CD4-positive, alpha-beta T cell treated with Interleukin-10 for 1 hour (primary cell): ENCODE measurements at places on chromosomes 7 and 10.
A peak's percentile ranks its signal among the peaks of the same experiment; 100 is the strongest.

DNA sequence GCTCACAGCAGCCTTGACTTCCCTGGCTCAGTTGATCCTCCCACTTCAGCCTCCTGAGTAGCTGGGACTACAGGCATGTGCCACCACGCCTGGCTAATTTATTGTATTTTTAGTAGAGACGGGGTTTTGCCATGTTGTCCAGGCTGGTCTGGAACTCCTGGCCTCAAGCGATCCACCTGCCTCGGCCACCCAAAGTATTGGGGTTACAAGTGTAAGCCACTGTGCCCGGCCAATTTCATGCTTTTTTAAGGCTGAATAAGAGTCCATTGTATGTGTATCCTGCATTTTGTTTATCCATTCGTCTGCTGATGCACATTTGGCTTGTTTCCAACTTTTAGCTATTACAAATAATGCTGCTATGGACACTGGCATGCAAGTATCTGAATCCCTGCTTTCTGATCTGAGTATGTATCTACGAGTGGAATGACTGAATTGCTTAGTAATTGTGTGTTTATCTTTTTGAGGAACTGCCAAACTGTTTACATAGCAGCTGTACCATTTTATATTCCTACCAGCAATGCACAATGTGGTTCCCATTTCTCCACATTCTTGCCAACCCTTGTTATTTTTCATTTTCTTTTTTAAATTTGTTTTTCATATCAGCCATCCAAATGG, 37.3 kb upstream of the TPST1 start:
- DNase-seq, result no peak

GRCh38 chr10:110368556-110368955, 63.8 kb upstream of the SMNDC1 start:
- DNase-seq, result no peak

- DNase-seq, result no peak
Measured at GRCh38 chr7:93758631-93759030, 131.9 kb downstream of the TFPI2 start.

GRCh38 chr10:7263616-7264015, 147.2 kb downstream of the SFMBT2 start:
- DNase-seq, result no peak

DNA sequence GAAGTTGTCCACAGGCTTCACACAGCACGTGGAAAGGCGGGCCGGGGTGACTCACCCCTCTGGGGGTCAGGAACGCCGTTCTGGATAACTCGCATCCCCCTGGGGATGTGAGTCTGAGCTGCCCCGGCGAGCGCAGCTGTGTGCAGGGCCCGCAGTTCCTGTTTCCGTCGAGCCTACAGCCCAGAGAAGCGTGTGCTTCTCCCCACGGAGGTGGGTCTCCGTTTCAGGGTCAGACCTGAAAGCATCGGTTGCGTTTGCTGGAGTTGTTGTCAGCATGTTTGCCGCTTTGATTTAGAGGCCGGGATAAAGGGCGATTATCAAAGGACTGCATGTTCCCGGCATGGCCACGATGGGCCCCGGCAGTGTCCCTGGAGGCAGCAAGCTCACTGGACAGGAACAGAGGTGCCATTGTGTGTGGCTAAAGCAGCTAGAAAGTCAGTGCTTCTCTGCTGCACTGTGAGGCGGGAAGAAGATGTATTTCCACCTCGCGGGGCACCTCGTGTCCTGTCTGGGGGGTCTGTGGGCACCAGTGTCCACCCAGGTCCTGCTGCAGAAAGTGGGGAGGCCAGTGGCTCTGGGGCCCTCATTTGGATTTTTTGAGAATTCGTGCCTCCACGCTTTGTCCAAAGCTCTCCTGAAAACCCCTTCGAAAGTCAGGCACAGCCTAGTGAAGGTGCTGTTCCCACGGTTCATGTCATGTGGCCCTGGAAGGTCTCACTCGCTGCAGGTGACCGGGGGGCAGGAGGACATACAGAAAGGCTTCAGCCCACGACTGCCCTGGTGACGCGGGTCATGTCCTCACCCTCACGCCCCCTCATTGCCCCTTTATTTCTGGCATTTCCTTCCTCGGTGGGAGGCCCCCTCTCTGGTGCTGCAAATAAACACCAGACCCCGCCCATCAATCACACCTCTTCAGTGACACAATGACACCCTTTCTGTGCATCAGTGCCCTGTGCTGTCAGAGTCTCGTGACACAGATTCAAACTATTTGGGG, 27.4 kb upstream of the GDI2 start:
- DNase-seq, result no peak

- DNase-seq, result no peak
Measured at GRCh38 chr10:86258499-86258898, 108.1 kb downstream of the GRID1 start.

GRCh38 chr7:125636320-125636962, 706.8 kb upstream of the POT1 start:
- DNase-seq, result no peak

- no peak for DNase-seq
Measured at GRCh38 chr10:21722209-21722608, 188.2 kb downstream of the MLLT10 start.

GRCh38 chr7:141073173-141073640, 657 bp upstream of the TMEM178B start:
- peak; percentile 16 for DNase-seq

GRCh38 chr7:76343294-76343930, 15.4 kb downstream of the YWHAG start:
- DNase-seq, result no peak

GRCh38 chr10:13340068-13340467, 8.0 kb downstream of the SEPHS1 start:
- DNase-seq, result no peak

DNA sequence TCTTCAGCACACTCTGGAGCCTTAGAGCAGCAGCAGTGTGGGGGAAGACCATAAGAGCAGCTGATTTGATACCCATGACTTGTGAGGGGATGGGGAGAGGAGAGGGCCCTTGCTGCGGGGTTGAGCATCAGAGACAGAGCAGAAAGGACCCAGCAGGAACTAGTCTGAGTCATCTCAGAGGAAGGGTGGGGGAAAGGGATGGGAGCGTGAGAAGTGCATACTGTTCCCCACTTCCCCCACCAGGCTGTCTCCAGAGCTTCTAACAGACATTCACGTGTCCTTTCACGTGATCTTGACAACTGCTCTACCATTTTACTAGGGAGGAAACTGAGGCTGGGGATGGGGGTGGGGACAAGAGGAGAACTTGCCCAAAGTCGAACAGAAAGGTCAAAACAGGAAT, 38.7 kb downstream of the FAM241B start:
- DNase-seq, result no peak

GRCh38 chr7:2853147-2853546, 9.0 kb upstream of the GNA12 start:
- DNase-seq, result no peak

- DNase-seq, result no peak
Measured at GRCh38 chr7:4873071-4873944, 10.2 kb downstream of the RADIL start.

- no peak for DNase-seq
Measured at GRCh38 chr10:51321980-51322379, 247.7 kb downstream of the PRKG1 start.

GRCh38 chr7:82443547-82444219, at the start of gene CACNA2D1:
Gene CACNA2D1 (minus strand): TSS chr7:82443777.
- DNase-seq, result no peak

GRCh38 chr10:93065675-93066543, 5.3 kb downstream of the CYP26C1 start:
- DNase-seq, result no peak

DNA sequence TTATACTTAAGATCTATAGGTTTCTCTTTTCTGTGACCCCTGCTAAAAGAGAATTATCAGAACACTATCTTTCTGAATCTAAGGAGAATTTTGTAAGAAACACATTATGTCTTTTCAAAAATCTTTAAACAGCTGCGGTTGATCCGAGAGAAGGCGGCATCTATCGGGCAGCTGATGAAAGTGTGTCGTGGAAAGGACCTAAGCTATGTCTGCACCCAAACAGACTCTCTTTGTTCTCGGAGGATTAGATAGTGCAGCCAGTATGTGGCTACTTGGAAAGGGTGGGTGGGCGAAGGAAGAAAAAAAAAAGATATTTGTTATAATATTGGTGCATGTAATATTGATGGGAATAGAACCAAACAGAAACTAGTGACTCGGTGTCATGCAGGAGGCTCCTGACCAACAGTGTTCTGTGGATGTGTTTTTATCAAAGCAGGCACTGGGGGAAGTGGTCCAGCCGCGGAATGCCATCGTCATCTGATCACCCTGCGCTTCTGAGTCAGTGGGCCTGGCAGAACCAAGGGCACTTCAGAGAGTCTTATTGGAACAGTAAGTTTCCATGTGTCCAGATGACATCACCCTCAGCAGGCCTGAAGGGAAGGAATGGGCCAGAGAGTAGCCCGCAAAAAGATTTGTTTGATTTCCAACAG, 509.7 kb upstream of the AKR1E2 start:
- DNase-seq, result no peak

DNA sequence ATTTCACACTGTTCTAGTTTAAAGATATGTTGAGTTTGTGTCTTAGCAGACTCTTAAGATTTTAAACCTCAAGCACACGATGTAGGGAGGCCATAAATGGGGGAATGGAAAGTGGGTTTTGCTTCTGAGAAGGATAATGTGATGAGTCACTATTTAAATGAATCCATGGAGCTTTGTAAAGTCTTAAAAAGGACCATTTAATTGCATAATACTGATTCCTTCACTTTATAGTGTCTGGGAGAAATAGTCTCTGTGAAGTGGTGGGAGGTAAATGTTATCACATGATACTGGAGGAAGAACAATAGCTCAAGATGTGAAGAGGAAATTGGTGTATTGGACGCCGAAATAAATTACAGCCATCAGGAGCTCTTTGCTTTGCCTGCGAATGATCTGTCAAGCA, 84.0 kb upstream of the MYO3A start:
- DNase-seq, result no peak

- DNase-seq, result no peak
Measured at GRCh38 chr7:46387646-46388045, 466.6 kb upstream of the IGFBP3 start.

DNA sequence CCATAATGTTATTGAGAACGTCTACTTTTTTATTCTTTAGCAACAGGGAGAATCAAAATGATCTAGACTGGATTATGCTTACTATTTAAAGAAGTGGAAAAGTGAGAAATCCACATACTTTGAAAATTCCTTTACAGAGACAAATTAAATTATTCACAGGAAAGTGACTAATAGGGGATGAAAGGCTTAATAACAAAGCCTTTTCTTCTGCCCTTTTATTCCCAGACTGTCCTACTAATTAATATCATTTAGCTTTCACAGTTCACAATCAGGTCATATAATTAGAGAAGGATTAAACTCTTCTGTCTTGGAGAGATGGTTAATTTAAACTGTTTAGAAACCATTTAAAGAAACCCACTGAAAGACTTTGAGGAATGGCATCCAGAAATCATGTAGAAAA, 58.8 kb downstream of the ARL4A start:
- DNase-seq, result no peak

GRCh38 chr7:130995252-130996081, 261.5 kb upstream of the KLF14 start:
- no peak for DNase-seq

DNA sequence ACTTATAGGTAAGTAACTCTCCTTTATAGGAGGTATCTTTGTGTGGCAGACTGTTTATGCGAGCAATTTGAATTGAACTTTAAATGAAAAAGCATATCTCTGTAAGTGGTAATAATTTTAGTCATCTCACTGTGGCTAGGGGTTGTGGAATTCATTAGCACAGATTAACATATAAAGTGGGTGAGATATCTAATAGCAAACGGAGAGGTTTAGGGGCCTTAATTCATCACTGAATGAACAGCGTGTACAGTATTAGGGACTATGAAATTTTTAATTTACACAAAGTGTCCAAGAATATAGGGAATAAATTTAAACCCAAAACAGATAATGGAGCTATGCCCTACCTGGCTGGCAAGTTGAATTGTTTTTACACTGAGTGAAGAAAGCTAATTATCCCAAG, 15.7 kb upstream of the FAM204A start:
- no peak for DNase-seq

DNA sequence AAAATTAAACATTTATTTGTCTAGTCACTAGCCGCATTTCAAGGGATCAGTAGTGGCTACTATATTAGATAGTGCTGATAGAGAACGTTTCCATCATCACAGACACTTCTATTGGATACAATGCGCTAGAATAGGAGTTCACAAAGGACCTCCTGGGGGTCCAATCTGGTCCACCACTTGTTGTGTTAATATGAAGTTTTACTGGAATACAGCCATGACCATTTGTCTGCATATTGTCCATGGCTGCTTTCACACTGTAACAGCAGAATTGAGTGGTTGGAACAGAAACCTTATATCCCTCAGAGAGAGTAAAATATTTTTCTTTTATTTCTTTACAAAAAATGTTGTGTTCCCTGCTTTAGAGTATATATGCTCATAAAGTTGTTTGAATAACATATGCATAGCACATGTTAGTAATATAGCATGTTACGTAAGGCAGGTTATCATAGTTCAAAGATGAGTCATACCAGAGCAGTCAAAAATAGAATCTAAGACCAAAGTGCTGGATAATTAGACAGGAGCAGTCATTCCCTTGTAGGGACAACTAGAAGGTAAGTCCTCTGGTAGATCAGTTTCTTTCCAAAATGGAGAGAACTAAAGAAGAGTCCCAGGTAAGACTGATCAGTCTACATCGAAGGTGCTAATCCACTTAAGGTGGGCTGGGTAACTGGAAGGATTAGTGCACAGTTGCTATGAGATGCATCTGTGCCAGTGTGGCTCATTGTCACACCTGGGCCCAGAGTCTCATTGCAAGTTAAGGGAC, 14.9 kb downstream of the BZW2 start:
- DNase-seq, result no peak

DNA sequence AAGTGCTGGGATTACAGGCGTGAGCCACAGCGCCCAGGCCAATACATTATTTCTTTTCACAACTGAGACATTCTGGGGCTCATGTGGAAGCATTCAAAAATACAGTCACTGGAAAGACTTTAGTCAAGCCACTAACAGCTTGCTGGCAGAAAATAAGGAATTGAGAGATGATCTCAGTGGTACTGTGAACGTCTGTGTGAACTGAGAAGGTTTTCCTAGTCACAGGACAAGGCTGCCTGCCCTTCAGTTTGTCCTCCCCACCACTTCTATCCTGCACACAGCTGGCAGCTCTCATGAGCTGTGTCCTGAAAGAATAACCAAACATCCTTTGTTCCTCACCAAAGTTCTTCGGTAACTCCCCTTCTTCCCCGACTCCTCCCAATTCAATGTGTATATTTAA, 31.3 kb upstream of the ITGA8 start:
- DNase-seq, result no peak

GRCh38 chr7:22913158-22913557, 90.5 kb upstream of the TOMM7 start:
- DNase-seq, result no peak

DNA sequence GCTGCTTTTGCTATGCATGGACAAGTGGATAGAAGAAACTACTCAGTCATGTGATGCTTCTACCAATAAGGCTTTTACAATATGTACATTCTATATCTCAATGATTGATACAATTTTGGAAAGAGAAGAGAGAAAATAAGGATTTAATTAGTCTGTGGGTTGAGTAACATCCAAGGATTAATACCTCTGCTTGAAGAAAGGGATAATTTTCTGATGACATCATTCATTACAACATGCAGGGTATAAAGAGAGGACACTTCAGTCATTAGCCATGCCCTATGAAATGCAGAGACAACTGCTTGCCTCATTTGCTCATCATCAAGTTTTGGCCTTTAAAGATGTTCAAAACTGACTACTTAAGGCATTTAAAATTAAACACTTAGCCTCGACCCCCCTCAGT, 237.3 kb downstream of the AHR start:
- DNase-seq, result no peak
